HT1080 (cell line): ENCODE measurements at places on chromosomes 12 and 14. TPM values are rescaled to one million over a fixed set of nuclear protein-coding genes. Genes with fewer than 3 reads are reported as not detected.

Gene CCDC184
- total RNA-seq, result 0.19 and 0.40 TPM in 2 replicates

- DNase-seq, result peak; percentile 26
These were observed 240.6 kb downstream of the CPNE8 start for GRCh38 chr12:38664661-38665269.

DNA sequence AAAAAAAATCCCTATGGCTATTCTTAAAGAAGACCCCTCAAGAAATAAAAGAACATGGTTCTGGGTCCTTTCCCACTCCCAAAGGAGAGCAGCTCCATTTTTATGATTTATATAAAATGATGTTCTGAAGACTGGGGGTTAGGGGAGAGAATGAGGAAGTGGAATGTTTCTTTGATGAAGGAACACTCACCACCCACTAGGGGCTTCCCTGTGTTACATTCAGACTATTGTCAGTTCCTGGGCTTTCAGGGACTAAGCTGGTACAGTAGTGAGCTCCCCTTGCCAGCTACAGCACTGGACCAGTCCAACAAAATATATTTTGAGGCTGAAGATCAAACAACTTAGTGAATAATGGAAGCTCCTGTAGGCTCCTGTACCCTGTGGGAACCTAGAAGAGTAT is 98.9 kb downstream of the HMGA2 start:
- no peak for DNase-seq

GRCh38 chr12:4700621-4701026 is 19.6 kb upstream of the GALNT8 start:
- DNase-seq, result no peak

DNA sequence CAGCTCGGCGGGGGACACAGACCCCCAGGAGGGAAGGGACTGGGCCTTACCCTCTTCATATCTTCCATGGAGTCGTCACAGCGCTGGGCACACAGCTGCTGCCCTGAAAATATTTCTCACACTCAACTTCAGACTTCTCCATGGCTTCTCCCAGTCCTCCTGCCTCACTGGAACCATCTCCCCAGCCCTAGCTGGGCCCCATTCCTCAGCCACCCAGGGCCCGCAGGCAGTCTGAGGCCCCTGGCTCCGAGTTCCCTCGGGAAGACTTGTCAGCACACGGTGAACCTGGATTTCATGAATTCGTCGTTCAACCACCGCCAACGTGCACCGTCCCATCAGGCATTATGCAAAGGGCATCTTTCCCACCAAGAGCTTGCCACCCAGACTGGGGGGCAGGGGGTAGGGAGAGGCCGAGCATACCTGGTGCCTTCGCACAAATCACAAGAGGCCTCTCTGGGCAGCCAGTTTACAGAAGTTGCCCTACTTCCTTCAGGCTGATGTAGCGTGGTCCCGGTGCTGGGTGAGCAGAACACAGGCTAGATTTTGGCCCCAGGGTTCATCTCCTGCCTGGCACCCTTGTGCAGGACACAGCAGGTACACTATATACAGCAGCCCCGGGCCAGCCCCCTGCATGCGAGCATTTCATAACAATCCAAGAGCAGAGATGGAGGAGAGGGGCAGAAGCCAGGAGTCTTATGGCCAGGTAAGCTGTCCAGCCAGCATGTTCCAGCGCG is 44.2 kb downstream of the LTBP2 start:
- no peak for DNase-seq

GRCh38 chr12:55789893-55790292 is 27.6 kb downstream of the SARNP start:
- no peak for DNase-seq

GRCh38 chr12:14691560-14691959 is 4.8 kb downstream of the GUCY2C start:
- DNase-seq, result no peak

Gene CD69
- 0.16 TPM in 1 of 2 replicates, not detected in the other for total RNA-seq

Gene ALG10
- 15.6 and 27.5 TPM in 2 replicates for total RNA-seq

GRCh38 chr14:64709126-64709525 is 4.9 kb downstream of the PLEKHG3 start:
- no peak for DNase-seq

GRCh38 chr12:64824500-64825142 is at the start of gene TBC1D30:
Gene TBC1D30 (plus strand): TSS chr12:64824647. CDS start chr12:64824880, 233 bp downstream.
- peak; percentile 10 for DNase-seq

DNA sequence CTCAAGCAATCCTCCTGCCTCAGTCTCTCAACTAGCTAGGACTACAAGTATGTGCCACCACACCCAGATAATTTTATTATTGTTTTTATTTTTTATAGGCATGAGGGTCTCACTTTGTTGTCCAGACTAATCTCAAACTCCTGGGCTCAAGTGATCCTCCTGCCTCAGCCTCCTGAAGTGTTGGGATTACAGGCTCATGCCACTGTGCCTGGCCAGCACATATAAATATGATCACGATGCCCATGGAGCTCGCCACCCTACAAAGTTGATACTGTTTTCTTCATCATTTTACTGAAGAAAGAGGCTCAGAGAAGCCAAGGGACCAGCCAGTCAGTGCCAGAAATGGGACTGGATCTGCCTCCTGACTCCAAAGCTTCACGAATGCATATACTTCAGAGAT is 53.1 kb downstream of the NFKBIA start:
- no peak for DNase-seq

Gene TNFAIP2
- total RNA-seq, result 17.6 and 26.1 TPM in 2 replicates

Gene KSR2
- total RNA-seq, result not detected in 2 replicates

Gene TESPA1
- total RNA-seq, result 2.6 and 4.5 TPM in 2 replicates

DNA sequence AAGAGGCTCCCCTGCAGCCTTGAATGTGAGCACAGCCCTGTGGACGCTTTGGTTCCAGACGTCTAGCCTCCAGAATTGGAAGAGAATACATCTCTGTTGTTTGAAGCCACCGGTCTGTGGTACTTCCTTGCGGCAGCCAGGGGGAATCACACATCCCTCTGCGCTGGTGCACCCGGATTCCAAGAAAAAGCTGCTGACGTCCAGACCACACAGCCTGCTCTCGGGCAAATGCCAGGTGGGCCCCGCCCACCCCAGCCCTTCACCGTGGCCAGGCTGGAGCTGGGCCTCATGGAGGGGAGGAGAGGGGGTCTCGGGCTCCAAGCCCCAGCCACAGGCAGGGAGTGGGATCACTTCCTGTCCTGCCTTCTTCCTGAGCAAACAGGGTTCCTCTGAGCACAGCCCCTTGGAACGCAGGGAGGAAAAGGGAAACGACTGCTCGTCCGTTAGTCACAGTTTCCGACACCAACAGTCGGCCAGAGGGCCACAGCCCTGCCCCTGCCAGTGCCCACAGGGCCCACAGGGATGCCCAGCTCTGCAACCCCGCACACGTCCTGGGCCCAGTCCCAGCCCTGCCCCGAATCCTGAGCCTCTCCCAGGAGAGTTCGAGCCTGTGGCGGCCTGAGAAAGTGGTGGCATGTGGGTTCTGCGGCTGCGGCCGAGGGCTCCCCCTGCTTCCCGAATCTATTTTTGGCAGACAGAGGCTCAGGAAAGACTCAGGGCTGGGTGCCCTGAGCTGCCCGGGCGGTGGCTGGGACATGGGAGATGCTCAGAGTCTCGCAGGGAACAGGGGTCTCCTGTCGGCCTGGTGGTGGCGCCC is 85.3 kb downstream of the RFLNA start:
- DNase-seq, result peak; percentile 99
